ENCODE measurements at places on chromosomes 6 and 20.

DNA sequence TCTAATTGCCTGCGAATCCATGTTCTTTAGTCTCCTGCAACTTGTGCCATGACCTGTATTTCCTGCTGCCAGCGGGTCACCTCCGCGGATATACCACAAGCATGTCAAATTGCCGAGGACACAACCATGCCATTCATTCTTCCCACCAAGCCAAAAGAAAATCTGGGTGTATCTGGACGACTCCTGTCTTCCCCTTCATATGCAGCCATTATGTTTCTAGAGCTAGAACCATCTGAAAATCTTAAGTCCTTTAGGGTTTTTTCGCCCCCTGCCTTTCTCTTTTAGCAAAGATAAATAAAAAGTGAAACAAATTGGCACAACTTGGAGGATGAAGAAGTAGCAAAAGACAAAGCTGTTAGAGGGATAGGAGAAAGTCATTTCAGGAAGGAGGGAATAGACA, 242.6 kb downstream of the ARID1B start:
- DNase-seq, result no peak

DNA sequence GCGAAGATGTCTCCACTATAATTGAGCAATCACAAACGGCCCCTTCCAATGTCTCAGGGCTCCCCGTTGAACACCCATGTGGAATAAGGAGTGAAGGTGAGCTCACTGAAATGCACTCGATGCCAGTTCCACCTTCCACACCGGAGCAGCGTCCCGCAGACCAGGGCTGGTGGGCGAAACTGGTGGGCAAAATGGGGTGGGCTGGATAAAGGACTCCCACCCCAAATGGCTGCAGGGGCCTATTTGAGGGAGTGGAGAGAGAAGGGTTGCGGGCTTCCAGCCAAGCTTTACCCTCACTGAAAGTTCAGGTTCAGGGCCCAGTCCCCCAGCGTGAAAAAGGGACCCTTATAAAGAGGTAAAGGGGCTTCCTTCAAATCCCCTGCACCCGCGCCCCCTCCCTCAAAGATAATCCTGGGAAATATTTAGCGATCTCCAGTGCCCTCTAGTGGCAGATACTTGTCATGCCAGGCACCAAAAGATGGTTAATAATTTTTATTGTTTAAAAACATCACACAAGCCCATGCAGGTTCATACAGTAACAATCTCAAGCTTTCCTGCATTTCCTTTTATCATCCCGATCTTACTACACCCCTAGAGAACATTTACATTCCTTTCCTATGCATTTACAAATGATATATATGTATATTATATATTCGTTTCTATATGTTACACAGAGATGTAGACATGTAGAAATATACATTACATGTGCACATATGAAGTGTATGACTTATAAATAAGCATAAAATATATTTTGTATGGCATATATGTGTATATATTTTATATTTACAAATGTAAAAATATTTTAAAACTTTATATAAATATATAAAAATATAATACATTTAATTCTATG, 58.2 kb upstream of the NKX2-2 start:
- peak; percentile 13 for DNase-seq

GRCh38 chr6:166955121-166955864, 1.1 kb downstream of the RNASET2 start:
- DNase-seq, result peak; percentile 88

- no peak for DNase-seq
Observed at GRCh38 chr6:3072798-3073197, 4.5 kb downstream of the RIPK1 start.

- DNase-seq, result no peak
Observed at GRCh38 chr20:49422161-49422560, 60.3 kb downstream of the KCNB1 start.

DNA sequence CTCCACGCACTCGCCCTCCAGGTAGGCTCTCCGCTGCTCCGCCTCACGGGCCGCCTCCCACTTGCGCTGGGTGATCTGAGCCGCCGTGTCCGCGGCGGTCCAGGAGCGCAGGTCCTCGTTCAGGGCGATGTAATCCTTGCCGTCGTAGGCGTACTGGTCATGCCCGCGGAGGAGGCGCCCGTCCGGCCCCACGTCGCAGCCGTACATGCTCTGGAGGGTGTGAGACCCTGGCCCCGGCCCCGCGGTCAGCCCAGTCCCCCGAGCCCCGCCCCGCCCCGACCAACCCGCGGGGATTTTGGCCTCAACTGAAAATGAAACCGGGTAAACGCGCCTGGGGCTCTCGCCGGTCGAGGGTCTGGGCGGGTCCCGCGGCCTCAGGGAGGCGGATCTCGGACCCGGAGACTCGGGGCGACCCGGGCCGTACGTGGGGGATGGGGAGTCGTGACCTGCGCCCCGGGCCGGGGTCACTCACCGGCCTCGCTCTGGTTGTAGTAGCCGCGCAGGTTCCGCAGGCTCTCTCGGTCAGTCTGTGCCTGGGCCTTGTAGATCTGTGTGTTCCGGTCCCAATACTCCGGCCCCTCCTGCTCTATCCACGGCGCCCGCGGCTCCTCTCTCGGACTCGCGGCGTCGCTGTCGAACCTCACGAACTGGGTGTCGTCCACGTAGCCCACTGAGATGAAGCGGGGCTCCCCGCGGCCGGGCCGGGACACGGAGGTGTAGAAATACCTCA, 598 bp downstream of the HLA-B start:
- DNase-seq, result peak; percentile 69

- no peak for DNase-seq
Observed at GRCh38 chr6:120279466-120280167, 930.1 kb upstream of the MAN1A1 start.

DNA sequence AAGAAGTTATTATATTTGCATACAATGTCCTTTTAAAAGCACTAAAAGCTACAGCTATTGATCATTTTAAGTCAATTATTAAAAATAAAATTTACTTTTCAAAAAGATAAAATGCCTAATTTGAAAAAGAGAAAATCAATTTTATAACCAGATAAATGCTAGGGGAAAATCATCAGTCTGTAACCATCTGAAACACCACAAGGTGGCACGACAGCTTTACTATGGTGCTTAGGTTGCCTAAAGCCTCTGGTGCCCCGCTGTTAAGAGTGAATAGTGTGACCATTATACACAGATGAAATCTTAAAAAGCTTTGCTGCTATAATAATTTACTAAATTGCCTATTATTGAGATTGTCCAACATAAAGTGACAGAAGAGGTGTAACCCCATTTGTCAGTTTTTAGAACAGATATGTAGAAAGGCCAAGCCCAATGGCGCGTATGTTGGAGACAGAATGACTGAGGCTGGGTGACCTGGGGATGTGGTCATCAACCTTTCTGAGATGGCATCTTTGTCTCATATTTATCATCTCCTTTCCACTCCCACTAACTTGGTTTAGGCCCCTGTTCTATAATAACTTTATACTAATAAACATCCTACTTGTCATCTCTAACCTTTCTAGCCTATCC, 100.8 kb downstream of the MOXD1 start:
- peak; percentile 29 for DNase-seq

GRCh38 chr6:133241086-133241900, at the start of gene EYA4:
Gene EYA4, plus strand, starts transcription at chr6:133241357. Its CDS starts 33,424 bp downstream, at chr6:133274781.
- no peak for DNase-seq

GRCh38 chr20:6006603-6006949, 47.3 kb downstream of the LRRN4 start:
- DNase-seq, result no peak
